Ovary (tissue), 10 donors: ENCODE measurements at places on chromosomes 5 and 9.

GRCh38 chr5:68467794-68468193 is 252.2 kb downstream of the PIK3R1 start:
- no peak for DNase-seq
- no peaks in the 10 kb centered on the region for H3K36me3 ChIP-seq
- H3K4me1 ChIP-seq, result no peaks in the 10 kb centered on the region
- H3K27me3 ChIP-seq, result no peaks in the 10 kb centered on the region

GRCh38 chr5:132090107-132090506 is 16.5 kb downstream of the CSF2 start:
- no peaks in the 10 kb centered on the region for H3K27me3 ChIP-seq
- no peak overlapping the region for H3K4me3 ChIP-seq
- H3K27ac ChIP-seq, result no peak overlapping the region
- no peaks in the 10 kb centered on the region for H3K4me1 ChIP-seq
- no peaks in the 10 kb centered on the region for H3K36me3 ChIP-seq

DNA sequence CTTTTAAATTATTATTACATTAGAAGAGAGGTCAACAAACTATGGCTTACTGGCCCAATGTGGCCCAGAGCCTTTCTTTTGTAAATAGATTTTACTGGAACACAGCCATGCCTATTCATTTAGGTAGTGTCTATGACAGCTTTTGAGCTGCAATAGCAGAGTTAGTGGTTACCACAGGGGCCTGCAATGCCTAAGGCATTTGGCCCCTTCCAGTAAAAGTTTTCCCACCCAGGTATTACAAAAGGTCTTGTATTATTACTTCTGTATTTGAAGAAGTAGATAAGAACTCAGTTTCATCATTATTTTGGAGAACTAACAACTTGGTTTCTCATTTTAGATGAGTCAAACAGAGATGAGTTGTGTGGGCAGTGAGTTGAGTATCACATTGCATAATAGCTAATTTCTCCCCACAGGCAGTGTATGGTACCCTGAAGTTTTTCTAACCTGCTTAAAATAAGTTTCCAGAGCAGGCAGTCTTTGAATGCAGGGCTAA is 9.5 kb downstream of the MTRR start:
- no peaks in the 10 kb centered on the region for H3K36me3 ChIP-seq
- H3K27ac ChIP-seq, result no peak overlapping the region
- no peaks in the 10 kb centered on the region for H3K27me3 ChIP-seq
- peaks cover 2% of the 10 kb centered on the region for H3K4me1 ChIP-seq
- H3K4me3 ChIP-seq, result no peak overlapping the region

DNA sequence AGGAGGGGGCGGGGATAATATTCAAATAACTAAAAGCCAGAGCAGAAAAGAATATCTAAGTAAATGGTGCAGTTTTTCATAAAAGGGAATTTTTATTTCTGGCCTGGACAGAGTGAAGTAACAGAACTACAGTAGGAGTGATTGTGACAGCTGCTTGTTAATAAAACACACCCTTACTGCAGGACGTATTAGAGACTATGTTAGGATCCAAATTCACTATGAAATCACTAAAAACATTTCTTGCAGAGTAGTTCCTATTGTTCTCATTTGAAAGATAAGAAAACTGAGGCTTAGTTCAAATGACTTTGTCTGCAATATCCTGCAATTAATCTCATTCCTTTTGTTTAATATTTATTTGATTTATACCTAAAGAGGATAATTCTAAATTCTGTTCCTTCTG is 39.5 kb downstream of the FAM174A start:
- H3K27me3 ChIP-seq, result no peaks in the 10 kb centered on the region
- no peak for DNase-seq
- no peak overlapping the region for H3K27ac ChIP-seq
- H3K36me3 ChIP-seq, result no peaks in the 10 kb centered on the region

GRCh38 chr9:93673021-93673838 is 96.8 kb downstream of the PHF2 start:
- H3K4me3 ChIP-seq, result no peak overlapping the region
- DNase-seq, result peak; percentile 18
- H3K27ac ChIP-seq, result no peak overlapping the region
- H3K27me3 ChIP-seq, result no peaks in the 10 kb centered on the region

- H3K27me3 ChIP-seq, result no peaks in the 10 kb centered on the region
- H3K27ac ChIP-seq, result no peak overlapping the region
- no peaks in the 10 kb centered on the region for H3K36me3 ChIP-seq
- DNase-seq, result no peak
- H3K4me3 ChIP-seq, result no peak overlapping the region
- H3K4me1 ChIP-seq, result no peaks in the 10 kb centered on the region
Measured at GRCh38 chr9:108671794-108672193, 184.0 kb downstream of the ACTL7B start.

DNA sequence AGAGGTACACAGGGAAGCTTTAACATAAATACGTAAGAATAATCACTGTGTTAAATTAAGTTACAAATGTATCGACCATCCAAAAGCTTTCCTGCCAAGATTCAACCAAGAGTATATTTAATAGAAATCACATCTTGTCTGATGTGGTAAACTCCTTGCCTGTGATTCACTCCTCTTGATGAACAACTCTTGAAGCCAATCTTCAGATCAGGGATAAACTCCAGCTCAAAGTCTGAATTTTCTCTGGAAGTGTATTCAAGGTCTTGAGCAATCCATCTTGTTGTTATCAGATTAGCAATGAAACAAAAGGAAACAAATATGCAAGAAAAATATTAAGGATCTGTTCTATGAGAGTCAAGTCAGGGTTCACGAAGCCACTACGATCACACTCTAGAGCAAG is 170.0 kb upstream of the ADAMTS16 start:
- H3K4me3 ChIP-seq, result no peak overlapping the region
- H3K4me1 ChIP-seq, result no peaks in the 10 kb centered on the region
- DNase-seq, result no peak
- H3K27ac ChIP-seq, result no peak overlapping the region
- H3K27me3 ChIP-seq, result no peaks in the 10 kb centered on the region

DNA sequence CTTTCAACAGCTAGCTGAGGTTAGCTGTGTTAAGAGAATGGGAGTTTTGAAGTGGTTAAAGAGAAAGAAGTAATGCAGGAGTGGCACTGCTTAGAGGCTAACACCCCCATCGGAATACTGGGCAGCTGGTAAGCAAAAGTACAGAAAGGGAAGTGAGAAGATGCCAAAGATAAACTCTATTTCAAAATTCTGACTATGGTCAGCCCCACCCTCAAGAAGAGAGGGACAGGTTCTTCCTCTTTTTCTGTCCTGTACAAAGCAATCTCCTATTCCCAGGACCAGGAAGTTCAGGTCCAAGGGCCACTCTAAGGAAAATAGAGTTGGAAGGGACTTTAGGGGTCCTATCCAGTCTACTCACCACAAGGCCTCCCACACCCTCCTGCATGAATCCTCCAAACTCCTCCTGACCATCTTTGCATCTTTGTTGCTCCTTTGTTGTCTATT is 45.9 kb upstream of the JAK2 start:
- no peak for DNase-seq
- no peaks in the 10 kb centered on the region for H3K36me3 ChIP-seq
- H3K4me1 ChIP-seq, result peaks cover 10% of the 10 kb centered on the region
- no peak overlapping the region for H3K4me3 ChIP-seq

GRCh38 chr5:59673438-59674058 is 220.0 kb downstream of the PDE4D start:
- H3K36me3 ChIP-seq, result no peaks in the 10 kb centered on the region
- H3K27me3 ChIP-seq, result no peaks in the 10 kb centered on the region
- no peaks in the 10 kb centered on the region for H3K4me1 ChIP-seq
- no peak overlapping the region for H3K27ac ChIP-seq

DNA sequence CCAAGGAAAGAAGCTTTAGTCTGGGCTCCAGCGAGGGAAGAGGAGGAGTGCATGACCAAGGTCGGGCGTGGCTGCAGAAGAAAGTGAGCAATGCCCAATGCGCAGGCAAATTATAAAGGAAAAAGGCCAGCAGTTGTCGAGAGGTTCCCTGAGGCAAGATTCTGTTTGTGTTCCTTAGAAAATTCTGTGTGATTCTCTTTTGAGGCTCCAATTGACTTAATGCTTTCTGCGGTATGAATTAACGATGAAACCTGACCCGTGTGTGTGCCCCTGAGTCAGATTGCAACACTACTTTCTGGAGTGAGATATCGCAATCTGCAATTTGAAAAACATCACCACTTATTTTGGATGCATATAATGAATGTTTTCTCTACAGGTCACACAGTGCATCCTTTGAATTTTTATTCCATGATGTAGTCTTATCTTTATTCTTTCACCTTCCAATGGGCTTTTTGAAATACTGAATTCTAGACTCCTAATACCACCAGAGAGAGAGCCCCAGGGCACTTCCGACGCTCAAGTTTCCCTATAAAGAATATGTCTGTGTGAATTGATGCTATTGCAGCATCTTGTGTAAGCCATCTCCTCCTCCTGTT is 117.9 kb upstream of the IL6ST start:
- no peak overlapping the region for H3K27ac ChIP-seq
- H3K36me3 ChIP-seq, result no peaks in the 10 kb centered on the region
- H3K4me1 ChIP-seq, result peaks cover 3% of the 10 kb centered on the region
- H3K4me3 ChIP-seq, result no peak overlapping the region
- no peaks in the 10 kb centered on the region for H3K27me3 ChIP-seq

DNA sequence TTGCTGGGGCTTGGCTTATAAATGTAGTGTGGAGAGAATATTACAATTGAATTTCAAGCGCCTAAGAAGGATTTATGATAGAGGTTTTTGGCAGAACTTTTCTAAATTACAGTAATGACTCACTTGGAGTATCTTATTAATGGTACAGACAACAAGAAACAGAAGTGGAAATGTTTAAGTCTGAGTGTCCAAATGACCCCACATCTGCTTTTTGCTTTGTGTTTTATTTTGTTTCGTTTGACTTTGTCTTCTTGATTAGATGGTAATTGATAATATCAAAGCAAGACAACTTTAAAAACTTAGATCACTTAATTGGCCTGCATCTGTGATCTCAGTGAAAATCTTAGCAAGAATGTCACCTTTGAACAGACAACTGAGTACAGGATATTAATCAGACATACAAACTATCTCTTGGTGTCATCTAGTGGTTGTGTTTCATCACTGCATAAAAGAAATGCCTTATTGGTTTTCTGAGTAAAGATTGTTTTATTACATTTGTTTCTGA is 577.4 kb downstream of the ISL1 start:
- no peak overlapping the region for H3K27ac ChIP-seq
- H3K4me3 ChIP-seq, result no peak overlapping the region
- no peaks in the 10 kb centered on the region for H3K36me3 ChIP-seq
- no peaks in the 10 kb centered on the region for H3K4me1 ChIP-seq

- H3K4me1 ChIP-seq, result peaks cover 2% of the 10 kb centered on the region
- H3K4me3 ChIP-seq, result no peak overlapping the region
- no peak overlapping the region for H3K27ac ChIP-seq
- H3K27me3 ChIP-seq, result no peaks in the 10 kb centered on the region
- H3K36me3 ChIP-seq, result no peaks in the 10 kb centered on the region
Measured at GRCh38 chr5:15261269-15261995, 238.5 kb upstream of the FBXL7 start.

DNA sequence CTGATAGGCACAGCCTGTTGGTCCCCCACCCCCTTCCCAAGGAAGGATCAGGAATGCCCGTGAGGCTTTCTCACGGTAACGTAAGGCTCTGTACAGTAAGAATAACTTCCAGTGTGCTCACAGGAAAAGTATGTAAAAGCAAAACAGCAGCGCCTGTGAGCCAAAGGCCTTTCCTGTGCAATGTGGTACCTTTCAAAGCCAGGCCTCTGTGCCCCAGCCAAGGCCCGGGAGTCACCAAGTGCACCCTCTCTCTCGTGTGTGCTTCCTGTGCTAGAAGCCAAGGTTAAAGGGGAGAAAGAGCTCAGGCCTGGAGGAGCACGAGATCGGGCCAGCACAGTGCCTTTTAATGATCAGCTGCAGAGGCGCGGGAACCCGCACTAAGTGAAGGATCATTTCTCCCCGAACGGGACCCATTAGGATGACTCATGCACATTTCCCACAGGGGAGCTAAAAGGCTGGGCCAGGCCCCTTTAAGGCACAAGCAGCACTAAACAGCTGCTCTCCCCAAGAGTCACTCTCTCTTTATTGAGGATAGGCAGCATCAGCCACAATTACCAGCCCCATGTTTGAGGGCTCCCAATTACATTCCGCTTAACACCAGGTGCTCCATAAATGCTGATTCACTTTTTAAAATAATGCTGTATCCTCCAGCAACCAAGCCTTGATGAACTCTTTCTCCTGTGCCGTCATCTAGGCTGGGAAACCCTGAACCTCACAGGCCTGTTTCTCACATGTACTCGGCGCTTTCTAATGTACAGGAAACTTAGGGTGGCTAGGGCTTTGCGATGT is 42.8 kb downstream of the SHB start:
- H3K36me3 ChIP-seq, result no peaks in the 10 kb centered on the region
- H3K4me3 ChIP-seq, result no peak overlapping the region
- peak overlapping the region; percentile 48 for H3K27ac ChIP-seq
- H3K4me1 ChIP-seq, result peaks cover 12% of the 10 kb centered on the region

DNA sequence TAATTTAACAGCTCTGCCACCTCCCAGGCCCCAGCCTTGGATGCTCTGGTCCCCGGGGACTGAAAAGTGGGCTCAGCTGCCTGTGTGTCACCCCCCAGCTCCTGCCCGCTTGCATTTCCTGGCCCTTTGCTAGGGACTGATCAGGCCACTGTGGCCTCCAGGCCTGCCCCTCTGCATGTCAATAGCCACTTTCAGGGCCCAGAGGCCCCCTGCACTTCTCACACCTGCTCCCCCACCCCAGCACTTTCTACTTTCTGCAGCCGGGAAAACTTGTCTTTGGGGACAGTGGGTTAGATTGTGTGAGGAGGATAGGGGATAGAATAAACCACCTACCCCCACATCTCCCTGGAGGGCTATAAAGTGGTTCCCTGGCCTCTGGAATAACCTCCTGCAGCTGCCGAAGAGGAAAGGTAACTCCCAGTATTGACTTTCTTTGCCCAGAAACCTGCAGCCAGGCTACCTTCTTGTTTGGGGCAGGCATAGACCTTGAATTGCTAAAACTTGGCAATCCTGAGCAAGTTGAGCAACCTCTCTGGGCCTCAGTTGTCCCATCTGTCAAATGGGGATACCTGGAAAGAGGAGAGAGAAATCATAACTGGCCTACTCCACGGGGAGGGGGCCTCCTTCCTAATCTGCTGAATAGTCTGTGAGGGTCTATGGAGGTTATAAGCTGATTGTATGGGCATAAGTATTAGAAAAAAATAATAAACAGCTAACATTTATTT is 7.8 kb downstream of the AIF1L start:
- H3K36me3 ChIP-seq, result no peaks in the 10 kb centered on the region
- no peak overlapping the region for H3K4me3 ChIP-seq
- H3K27me3 ChIP-seq, result no peaks in the 10 kb centered on the region
- no peak for DNase-seq
- H3K4me1 ChIP-seq, result peaks cover 1% of the 10 kb centered on the region

DNA sequence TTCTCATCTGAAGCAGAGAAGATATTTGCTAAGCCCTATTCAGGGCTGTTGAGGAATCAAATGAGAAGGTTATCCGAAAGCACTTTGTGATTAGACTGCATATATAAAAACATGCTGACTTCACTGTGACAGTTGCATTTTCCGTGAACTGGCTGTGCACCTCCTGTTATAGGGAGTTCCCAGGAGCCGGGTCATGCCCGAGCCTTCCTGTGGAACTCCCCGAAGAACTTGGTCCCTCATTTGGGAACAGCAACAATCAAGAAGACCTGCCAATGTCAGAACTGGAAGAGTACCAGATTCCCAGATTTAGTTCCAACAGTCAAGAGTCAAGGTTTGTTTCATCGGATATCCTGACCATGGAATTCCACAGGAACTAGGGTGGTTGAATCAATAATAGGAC is 130.4 kb upstream of the RAI14 start:
- H3K4me1 ChIP-seq, result peaks cover 5% of the 10 kb centered on the region
- no peak overlapping the region for H3K4me3 ChIP-seq
- no peaks in the 10 kb centered on the region for H3K27me3 ChIP-seq
- no peaks in the 10 kb centered on the region for H3K36me3 ChIP-seq
- H3K27ac ChIP-seq, result no peak overlapping the region
